Stimulated activated CD8-positive, alpha-beta memory T cell treated with anti-CD3 and anti-CD28 coated beads, Interleukin-7, amount 100 ng/mL, for 1 hour (primary cell): ENCODE measurements at places on chromosomes 5 and 9.

DNA sequence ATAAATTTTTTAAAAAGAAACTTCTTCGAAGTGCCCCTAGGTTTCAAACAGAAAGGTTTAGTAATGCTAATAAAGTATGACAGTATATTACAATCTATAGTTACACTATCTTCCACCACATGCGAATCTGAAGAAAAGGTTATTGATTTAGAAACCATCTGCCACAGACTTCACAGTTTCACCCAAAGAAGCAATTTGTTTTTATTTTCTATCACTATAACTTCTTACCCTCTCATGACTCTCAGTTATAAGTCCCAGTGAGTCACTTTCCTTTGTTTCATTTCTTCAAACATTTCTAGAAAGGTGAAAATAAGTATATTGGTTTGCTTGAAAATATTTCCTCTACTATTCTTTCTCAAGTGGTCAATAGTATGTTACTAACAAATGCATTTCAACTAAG lies 93.6 kb downstream of the MCTP1 start:
- DNase-seq: no peak

DNA sequence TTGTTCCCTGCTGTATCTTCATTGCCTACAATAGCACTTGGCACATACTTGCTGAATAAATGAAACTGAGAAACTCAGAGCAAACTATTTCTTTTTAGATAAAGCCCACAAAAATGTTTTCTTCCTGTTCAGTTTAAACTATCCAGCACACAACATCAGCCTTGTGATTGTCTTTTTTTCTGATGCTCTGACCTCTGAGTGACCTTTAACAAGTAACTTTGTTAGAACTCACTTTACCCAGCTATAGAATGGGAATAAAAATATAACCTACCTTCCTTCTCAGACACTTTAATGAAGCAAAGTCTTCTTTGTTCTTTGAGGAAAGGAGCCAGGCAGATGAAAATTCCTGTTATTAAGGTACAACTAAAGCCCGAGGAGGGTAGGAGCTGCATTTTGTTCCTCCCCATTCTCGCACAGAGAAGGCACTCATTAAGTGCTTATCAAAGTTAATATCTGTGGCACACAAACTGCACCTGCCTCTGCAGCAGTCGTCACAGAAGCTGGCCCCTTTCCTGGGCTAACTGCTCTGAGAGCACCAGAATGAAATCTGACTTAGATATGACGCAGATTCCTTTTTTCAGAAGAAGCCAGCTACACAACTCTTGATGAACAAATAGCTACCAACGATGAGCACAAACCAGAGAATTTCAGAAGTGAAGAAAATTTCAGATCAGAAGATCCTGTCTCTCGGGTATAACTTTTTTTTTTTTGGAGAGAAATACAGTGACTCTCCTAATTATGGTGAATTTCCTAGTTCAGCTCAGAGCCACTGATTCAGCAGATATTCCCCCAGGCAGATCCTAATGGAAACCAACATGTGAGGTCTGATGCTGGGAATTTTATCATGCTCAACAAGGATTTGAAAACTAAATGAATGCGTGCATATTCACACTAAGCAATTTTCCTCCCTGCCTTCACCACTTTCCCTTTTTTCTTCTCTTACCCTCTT lies 31.0 kb upstream of the NR3C1 start:
- no peak for DNase-seq

GRCh38 chr5:143479394-143479793 lies 75.9 kb upstream of the NR3C1 start:
- DNase-seq: no peak

GRCh38 chr5:95667061-95667618 lies 15.7 kb downstream of the SPATA9 start:
- DNase-seq: no peak

- no peak for DNase-seq
Observed at GRCh38 chr9:84819491-84819991, 150.0 kb downstream of the NTRK2 start.

DNA sequence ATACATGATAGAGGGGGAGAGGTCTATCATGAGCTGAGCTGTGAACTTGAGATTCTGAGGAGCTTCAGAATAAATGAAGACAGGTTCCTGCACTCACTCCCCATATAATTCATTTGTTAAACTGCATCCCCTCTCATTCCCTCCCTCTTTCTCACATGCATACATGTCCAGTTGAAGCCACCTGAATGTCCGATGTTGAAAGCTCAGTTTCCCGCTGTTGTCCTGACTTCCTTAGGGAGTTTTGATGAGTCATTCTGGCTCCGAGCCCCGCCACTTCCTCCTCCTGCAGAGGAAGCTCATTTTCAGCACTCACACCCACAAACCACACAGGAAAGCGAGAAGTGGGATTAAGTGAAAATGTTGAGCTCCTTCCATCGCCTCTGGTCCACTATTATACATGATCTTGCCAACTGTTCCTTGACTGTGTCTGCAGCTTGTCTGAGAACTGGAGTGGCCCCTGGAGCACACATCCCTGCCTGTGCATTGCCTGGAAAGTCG lies 121.2 kb downstream of the CEMIP2 start:
- DNase-seq: no peak
